CD8-positive, alpha-beta memory T cell (primary cell): ENCODE measurements at places on chromosomes 7 and 10. TPM values are rescaled to one million over a fixed set of nuclear protein-coding genes. Genes with fewer than 3 reads are reported as not detected.

CCL26 gene
- not detected for total RNA-seq

CLCN1 gene
- 0.11 TPM for total RNA-seq

DPP6 gene
- total RNA-seq: not detected

PDE6C gene
- total RNA-seq: not detected

GPR37 gene
- not detected for total RNA-seq

HGF gene
- not detected for total RNA-seq

TAS2R38 gene
- total RNA-seq: not detected

HACD1 gene
- 1.9 TPM for total RNA-seq

COL26A1 gene
- not detected for total RNA-seq

MKI67 gene
- total RNA-seq: 136 TPM

PRPS1L1 gene
- not detected for total RNA-seq

FAM25G gene
- total RNA-seq: not detected

SLIT1 gene
- not detected for total RNA-seq

GOLGA7B gene
- 0.44 TPM for total RNA-seq

ARMH3 gene
- 23.1 TPM for total RNA-seq

VWA2 gene
- not detected for total RNA-seq

MYH16 gene
- not detected for total RNA-seq

CHST15 gene
- total RNA-seq: 0.24 TPM

MSMB gene
- not detected for total RNA-seq

LIPK gene
- not detected for total RNA-seq

TRPV6 gene
- not detected for total RNA-seq

ENTPD7 gene
- total RNA-seq: 8.3 TPM

TSPAN15 gene
- total RNA-seq: 2.4 TPM

SUN3 gene
- total RNA-seq: not detected

OGDHL gene
- total RNA-seq: 0.70 TPM

TAS2R41 gene
- total RNA-seq: not detected

MBL2 gene
- not detected for total RNA-seq

AKR1C4 gene
- not detected for total RNA-seq

CTNNA3 gene
- total RNA-seq: not detected

INA gene
- total RNA-seq: 0.94 TPM

TDRD1 gene
- total RNA-seq: 0.13 TPM

ANKRD61 gene
- 0.24 TPM for total RNA-seq

NPY4R gene
- not detected for total RNA-seq

ARMC3 gene
- total RNA-seq: not detected

XPNPEP1 gene
- 50.2 TPM for total RNA-seq

ADARB2 gene
- total RNA-seq: not detected

GSTK1 gene
- total RNA-seq: 151 TPM

ZNF800 gene
- 43.8 TPM for total RNA-seq

PDAP1 gene
- total RNA-seq: 198 TPM

PDZD7 gene
- 0.33 TPM for total RNA-seq

COX19 gene
- total RNA-seq: 21.3 TPM

CYP26C1 gene
- not detected for total RNA-seq

PIP gene
- total RNA-seq: not detected

PNLIPRP1 gene
- not detected for total RNA-seq

SPDYE16 gene
- 0.42 TPM for total RNA-seq

INHBA gene
- not detected for total RNA-seq

AMPH gene
- not detected for total RNA-seq

CFAP69 gene
- total RNA-seq: 0.53 TPM

CPA2 gene
- not detected for total RNA-seq

AOAH gene
- 26.4 TPM for total RNA-seq

OR2A12 gene
- total RNA-seq: not detected

KIAA1217 gene
- 0.20 TPM for total RNA-seq

DYNC1I1 gene
- not detected for total RNA-seq

RAMP3 gene
- total RNA-seq: not detected

SORCS1 gene
- total RNA-seq: not detected

LGI1 gene
- total RNA-seq: not detected

FZD8 gene
- 0.50 TPM for total RNA-seq

GARIN1A gene
- total RNA-seq: 0.61 TPM
